ENCODE measurements at places on chromosomes 5 and 9.

GRCh38 chr5:148965511-148966265 lies 97.2 kb downstream of the SH3TC2 start:
- peak; percentile 32 for DNase-seq

- DNase-seq = no peak
These were observed 73.7 kb downstream of the ITGA1 start for GRCh38 chr5:52861368-52861767.

DNA sequence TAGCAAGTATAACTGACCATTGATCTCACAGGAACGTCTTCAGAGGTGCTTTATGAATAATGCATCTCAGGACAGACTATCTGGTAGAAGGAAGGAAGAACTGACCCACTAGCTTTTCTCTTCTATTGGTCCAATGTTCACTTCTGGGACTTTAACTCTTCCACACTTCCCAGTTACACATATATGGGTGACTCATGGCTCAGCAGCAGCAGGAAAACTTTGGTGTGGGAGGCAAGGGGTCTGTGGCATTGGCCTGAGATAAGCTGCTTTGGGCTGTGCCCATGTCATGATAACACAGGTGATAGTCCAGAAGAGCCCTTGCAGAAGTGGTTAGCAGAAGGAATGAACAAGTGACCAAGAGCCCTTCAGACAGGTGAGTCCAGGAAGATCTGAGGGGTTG lies 148.8 kb downstream of the RAB3C start:
- DNase-seq = no peak

DNA sequence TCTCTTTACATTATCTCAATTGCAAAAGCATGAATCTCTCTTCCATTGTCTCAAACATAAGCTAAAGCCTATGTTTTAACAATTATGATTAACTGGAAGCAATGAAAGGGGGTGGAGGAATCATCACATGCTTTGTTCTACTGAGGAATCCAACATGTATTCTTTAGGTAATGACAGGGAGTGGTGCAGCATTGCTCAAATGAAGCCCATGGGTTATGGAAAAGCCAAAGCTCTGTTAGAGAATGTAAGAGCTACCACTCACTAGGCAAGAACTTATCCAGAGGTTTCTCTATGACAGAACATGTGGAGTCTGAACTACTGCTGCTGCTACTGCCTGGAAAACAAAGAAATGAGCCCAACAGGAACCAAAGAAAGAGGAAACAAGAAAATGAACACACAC lies 28.7 kb downstream of the KIF3A start:
- DNase-seq = no peak

GRCh38 chr9:124868511-124869465 lies 6.9 kb downstream of the ARPC5L start:
- DNase-seq = peak; percentile 94

- DNase-seq = no peak
These were observed 234.4 kb upstream of the GAS1 start for GRCh38 chr9:87181670-87182069.

All from NCI-H69 (cell line).